ENCODE measurements at places on chromosomes 1 and 21.
A peak's percentile ranks its signal among the peaks of the same experiment; 100 is the strongest.

DNA sequence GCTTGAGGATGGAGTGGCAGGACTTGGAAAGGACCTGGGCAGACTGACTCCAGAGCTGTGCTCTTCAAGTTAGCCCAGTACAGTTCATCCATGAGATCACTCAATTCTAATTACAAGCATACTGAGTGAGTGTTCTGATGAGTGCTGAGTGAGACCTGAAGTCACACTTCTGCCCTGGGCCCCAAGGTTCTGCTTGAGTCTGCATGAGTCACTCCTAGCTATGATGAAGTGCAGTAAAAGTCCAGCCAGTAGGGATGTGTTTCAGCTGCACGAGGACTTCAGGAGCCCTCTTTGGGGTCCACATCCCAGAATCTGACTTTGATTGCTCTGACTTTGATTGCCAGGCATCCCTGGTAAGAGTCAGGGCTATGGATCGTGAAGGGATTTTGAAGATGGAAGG, 35.8 kb downstream of the PLEKHA6 start:
- no peak for DNase-seq

DNA sequence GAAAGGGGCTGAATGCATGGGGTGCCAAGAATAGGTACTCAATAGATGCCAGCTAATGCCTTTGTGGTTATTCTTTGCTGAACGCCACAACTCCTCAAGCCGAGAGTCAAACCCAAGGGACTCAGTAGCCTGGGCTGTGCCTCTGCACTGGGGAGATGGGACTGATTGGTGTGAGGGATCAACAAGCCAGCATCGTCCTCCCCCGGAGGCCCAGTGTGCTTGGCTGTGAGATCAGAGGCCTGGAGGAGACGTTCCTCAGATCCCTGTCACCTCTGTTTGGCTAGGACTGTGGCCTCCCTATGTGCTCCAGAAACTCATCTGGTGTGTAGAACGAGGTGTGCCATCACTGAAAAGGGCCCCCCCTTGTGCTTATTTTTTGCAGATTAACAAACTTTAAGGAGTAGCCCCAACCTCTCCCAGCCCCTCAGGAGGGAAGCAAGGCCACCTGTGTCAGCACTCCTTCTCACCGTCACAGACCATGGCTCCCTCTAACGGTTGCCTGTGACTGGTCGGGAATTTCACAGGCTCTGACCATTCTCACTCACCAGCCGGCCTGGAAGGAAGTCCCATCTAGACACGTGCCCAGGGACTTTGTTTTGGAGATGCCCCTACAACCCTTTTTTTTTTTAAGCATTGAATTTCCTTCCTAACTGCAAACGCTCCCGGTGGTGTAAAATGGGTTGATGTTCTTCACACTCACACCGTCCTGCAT, 194.0 kb upstream of the VAMP3 start:
- no peak for DNase-seq

DNA sequence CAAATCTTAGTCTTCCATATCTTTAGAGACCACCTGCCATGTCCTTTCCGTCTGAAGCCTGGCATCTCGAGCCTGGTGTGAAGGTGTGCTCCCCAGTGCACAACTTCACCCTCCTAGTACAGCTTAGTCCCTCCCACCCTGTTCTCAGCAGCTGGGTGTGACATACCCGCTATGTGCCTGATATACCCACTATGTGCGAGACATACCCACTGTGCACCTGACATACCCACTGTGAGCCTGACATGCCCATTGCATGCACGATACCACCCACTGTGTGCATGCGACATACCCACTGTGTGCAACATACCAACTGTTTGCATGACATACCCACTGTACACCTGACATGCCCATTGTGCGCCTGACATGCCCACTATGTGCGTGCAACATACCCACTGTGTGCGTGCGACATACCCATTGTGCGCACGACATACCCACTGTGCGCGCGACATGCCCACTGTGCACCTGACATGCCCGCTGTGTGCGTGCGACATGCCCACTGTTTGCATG, 3.0 kb upstream of the RRP1 start:
- DNase-seq, result no peak

DNA sequence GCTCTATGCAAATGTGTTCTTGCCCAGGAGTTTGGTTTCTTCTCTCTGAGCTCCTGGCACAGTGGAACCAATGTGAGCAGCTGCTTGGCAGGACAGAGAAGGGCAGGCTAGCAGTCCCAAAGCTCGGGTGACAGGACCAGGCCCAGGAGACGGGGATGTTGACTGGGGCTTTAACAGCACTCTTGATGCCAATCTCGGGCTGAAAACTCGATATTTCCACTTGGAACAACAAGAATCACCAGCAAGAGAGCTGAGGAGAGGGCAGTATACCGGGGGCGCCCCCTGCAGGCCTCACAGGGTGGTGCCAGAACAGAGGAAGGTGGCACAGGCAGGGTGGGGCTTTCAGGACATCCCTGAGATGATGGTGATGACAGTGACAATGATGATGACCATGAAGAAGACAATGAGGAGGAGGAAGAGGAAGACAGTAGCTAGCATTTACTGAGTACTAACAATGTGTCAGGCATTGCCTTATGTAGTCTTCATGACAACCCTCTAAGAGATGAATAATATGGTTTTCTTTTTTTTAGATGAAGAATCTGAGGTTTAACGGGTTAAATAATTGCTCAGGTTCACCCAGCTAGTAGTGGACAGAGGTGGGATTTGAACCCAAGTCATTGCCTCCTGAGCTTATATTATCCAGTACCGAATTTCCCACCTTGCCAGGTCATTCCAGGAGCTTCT, 2.7 kb upstream of the KCNJ9 start:
- peak; percentile 78 for DNase-seq

DNA sequence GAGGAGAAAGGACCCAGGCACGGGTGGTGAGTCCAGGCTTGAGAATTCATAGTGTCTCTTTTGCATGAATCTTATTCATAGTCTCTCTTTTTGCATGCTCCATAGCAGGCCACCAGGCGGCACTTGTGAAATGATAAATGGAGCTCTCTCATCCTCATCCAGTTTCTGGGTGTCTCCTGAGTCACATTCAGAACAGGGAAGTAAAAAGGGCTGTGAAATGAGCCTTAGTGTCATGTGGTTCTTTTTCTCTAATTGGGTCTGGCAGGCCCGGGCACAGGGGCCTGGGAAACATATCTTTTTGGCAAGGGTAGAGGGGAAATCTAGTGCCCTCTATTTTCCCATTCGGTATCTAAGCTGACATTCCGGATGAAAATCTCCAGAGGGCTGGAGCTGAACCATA, 19.1 kb upstream of the NCF2 start:
- no peak for DNase-seq

- no peak for DNase-seq
These were observed 10.7 kb upstream of the MYOCOS start for GRCh38 chr1:171611306-171611705.

GRCh38 chr1:201721082-201722049, 107.6 kb upstream of the IPO9 start:
- DNase-seq, result no peak

DNA sequence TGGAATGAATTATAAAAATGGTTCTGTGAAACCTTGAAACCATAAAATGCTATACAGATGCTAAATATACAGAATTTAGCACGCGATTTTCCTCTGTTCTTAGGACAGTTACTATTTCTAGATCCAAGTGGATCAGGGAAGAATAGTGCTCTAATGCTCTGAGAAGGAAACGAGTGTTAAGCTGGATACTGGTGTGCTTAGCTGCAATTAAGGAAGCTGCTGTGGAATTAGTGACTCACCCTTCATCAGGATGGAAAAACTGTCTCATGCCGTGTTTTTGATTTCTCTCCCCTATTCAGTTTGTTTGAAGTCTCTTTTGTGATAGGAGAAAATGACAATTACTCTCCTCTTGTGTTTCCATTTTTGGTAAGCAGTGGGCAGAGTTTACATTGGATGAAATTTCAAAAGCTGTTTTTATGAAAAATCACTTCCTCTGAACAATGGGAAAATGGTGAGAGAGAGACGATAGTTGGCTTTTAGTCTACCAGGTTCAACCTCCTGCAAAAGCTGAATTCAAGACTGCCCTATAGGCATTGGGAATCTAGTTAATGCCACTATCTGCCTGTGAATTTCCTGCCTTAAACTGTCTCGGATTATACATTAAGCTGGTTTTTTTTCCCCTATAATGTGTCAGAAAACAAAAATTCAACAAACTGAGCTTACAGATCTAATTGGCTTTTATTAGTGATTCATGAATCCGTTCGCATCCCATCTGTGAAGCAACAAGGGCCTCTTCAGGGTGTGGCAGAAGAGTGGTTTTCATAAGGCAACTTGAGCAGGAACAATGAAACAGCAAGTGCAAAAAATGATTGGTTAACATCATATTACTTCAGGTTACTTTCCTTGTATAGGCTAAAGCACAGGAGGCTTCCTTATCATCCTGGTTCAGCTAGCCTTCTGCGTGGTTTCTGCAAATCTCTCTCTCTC, 179.8 kb downstream of the ST6GALNAC3 start:
- DNase-seq, result no peak

GRCh38 chr1:185559684-185560331, 174.4 kb upstream of the HMCN1 start:
- peak; percentile 55 for DNase-seq

GRCh38 chr1:156502391-156502893, 1.9 kb upstream of the MEF2D start:
- no peak for DNase-seq

GRCh38 chr1:224882264-224882663, 47.2 kb upstream of the DNAH14 start:
- DNase-seq, result no peak

GRCh38 chr21:31660259-31660565, 719 bp downstream of the SOD1 start:
- DNase-seq, result no peak

DNA sequence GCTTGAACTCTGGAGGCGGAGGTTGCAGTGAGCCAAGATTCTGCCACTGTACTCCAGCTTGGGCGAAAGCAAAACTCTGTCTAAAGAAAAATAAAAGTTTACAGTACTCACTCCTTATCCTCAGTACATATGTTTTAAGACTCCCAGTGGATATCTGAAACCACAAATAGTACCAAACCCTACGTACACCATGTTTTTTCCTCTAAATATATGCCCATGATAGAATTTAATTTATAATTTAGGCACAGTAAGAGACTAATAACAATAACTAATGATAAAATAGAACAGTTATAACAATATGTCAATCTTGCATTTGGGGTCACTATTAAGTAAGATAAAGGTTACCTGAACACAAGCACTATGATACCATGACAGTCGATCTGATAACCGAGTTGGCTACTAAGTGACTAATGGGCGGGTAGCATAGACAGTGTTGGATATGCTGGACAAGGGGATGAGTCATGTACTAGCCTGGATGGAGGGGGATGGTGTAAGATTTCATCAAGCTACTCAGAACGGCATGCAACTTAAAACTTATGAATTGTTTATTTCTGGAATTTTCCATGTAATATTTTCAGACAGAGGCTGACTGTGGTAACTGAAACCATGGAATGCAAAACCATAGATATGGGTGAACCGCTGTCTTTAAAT, 43.7 kb downstream of the ST7L start:
- no peak for DNase-seq

DNA sequence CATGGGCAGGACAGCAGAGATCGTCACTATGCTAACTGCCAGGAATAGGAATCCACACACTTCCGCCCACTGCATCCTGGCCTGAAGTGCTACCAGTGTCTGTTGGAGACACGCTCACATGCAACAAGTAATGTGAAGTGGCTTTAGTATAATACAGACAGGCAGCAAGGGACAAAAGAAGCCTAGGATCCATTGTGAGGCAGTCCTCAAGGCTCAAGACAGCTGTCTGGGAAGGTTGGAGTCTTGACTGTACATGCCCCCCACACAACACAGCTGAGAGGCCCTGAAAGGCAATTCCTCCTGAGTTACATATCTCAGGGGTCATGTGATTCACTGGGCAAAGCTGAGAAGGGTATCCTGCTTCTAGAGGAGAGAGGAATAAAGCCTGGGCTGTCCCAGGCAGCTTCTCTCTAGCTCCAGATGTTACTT, 39.9 kb upstream of the CD1D start:
- no peak for DNase-seq

DNA sequence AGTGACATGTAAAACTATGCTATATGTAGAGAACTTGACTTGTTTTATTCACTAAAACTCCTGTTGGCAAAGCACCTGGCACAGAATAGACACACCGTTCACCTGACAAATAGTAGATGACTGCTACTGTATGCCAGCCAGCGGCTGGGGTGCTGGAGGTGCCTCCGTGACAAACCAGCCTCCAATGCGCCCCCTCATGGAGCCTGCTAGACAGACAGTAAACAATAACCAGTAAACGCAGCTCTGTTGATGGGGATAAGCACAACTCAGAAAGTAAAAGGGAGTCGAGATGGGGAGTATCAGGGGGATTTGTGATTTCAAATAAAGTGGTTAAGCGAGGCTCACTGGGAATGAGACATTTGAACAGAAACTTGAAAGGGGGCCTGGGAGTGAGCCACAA, 107.2 kb downstream of the PRDM2 start:
- DNase-seq, result peak; percentile 69
